Endothelial cell (in vitro differentiated cells): ENCODE measurements at places on chromosomes 12 and 14. TPM values are rescaled to one million over a fixed set of nuclear protein-coding genes. Genes with fewer than 3 reads are reported as not detected.

Gene ALDH2
- total RNA-seq: 98.5 TPM

Gene RD3L
- total RNA-seq: not detected

Gene NPFF
- not detected for total RNA-seq

Gene C12orf56
- total RNA-seq: 0.62 TPM

Gene NRL
- total RNA-seq: 1.2 TPM

Gene CCND2
- total RNA-seq: 88.1 TPM

Gene NPAS3
- 1.6 TPM for total RNA-seq

Gene WNT5B
- total RNA-seq: 7.5 TPM

Gene BEGAIN
- 1.6 TPM for total RNA-seq

Gene DBX2
- not detected for total RNA-seq

Gene FAM181A
- not detected for total RNA-seq

Gene SLC41A2
- 2.5 TPM for total RNA-seq

Gene C3AR1
- total RNA-seq: 0.49 TPM

Gene CCDC198
- not detected for total RNA-seq

Gene APEX1
- 230 TPM for total RNA-seq

Gene METTL17
- total RNA-seq: 62.7 TPM

Gene CLEC12A
- not detected for total RNA-seq

Gene TSPAN11
- total RNA-seq: 3.6 TPM

Gene MDP1
- total RNA-seq: 17.4 TPM

Gene KLHL33
- 0.08 TPM for total RNA-seq

Gene CD163L1
- total RNA-seq: 0.69 TPM

Gene OVCH1
- not detected for total RNA-seq

Gene KCNJ8
- total RNA-seq: 0.23 TPM

Gene FGF23
- not detected for total RNA-seq

Gene RFX4
- not detected for total RNA-seq

Gene OR6C65
- not detected for total RNA-seq

Gene SLC5A8
- total RNA-seq: not detected

Gene GCH1
- 11.2 TPM for total RNA-seq

Gene CLEC6A
- total RNA-seq: not detected

Gene ESRRB
- total RNA-seq: 0.08 TPM

Gene SERPINA12
- total RNA-seq: not detected

Gene SLC25A47
- not detected for total RNA-seq

Gene TBPL2
- not detected for total RNA-seq

Gene OR10A7
- total RNA-seq: not detected

Gene TIGAR
- 21.9 TPM for total RNA-seq

Gene GLIPR1L1
- total RNA-seq: not detected

Gene HAL
- total RNA-seq: 1.1 TPM

Gene MMP17
- 6.3 TPM for total RNA-seq

Gene C12orf50
- not detected for total RNA-seq

Gene TNS2
- total RNA-seq: 112 TPM
